ENCODE measurements at places on chromosomes 11 and 22. TPM values are rescaled to one million over a fixed set of nuclear protein-coding genes. Genes with fewer than 3 reads are reported as not detected.

HTR3B gene
- not detected for polyA plus RNA-seq

NXPE2 gene
- not detected for polyA plus RNA-seq

KDM4D gene
- polyA plus RNA-seq = 1.4 TPM

NLRP14 gene
- polyA plus RNA-seq = 0.14 TPM

NCF4 gene
- polyA plus RNA-seq = not detected

Measured in GM23338 (cell line).